NCI-H526 treated with DMSO at 0.1 percent for 48 hours (cell line): ENCODE measurements at places on chromosomes 12 and 14.

- DNase-seq, result no peak
Observed at GRCh38 chr12:110073049-110073831, 24.9 kb upstream of the C12orf76 start.

DNA sequence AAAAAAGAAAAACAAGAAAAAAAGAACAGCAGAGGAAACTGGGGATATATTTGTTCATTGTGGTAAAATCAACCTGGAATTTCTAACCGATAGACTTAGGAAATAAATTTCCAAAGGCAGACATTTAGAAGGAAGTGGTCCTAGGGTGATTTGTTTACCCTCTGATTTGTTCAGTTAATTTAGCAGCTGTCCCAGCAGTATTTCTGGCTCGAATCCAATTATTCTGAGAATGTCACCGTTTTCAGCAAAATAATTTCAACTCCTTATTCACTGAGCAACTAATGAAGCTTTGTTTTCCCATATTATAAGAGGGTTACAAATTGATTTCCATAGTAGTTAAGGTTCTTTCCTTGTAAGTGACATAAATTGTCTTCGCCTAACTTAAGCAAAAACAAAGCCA is 285.2 kb upstream of the SYT10 start:
- no peak for DNase-seq

GRCh38 chr12:82207556-82207955 is 150.6 kb downstream of the CCDC59 start:
- no peak for DNase-seq

DNA sequence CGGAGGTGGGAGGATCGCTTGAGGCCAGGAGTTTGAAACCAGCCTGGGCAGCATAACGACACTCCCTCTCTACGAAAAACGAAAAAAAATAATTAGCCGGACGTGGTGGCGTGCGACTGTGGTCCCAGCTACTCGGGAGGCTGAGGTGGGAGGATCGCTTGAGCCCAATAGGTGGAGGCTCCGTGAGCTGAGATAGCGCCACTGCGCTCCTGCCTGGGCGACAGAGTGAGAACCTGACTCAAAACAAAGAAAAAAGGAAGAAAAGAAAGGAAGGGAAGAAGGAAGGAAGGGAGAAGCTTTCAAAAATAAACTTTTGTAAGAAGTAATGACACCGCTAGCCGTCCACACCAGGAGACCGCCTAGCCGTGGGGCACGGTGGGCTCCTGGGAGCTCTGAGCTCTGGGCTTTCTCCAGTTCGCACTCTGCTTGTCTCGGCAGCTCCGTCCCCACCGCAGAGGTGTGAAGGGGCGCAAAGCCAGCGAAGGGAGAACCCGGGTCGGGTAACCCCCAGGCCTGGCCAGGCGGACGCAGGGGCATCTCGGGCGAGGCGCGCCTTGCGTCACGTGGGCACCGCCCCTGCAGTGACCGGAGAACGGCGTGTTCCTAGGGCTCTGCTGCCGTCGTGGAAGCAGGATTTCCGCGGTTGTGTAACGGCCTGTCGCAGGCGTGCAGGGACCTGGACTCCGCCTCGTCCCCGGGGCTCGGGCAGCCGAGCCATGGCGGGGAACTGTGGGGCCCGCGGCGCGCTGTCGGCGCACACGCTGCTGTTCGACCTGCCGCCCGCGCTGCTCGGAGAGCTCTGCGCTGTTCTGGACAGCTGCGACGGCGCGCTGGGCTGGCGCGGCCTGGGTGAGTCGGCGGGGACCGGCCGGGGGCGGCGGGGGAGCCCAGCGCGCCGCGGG is at the start of gene IRAK3:
Gene IRAK3 (plus strand): TSS at position 631 of the 902 bp plus-strand sequence. CDS start 86 bp downstream, at position 717.
- no peak for DNase-seq

GRCh38 chr12:133203344-133204263 is 22.3 kb downstream of the ZNF268 start:
- no peak for DNase-seq

- DNase-seq, result peak; percentile 28
Observed at GRCh38 chr12:27733052-27733656, 22.5 kb downstream of the MRPS35 start.

DNA sequence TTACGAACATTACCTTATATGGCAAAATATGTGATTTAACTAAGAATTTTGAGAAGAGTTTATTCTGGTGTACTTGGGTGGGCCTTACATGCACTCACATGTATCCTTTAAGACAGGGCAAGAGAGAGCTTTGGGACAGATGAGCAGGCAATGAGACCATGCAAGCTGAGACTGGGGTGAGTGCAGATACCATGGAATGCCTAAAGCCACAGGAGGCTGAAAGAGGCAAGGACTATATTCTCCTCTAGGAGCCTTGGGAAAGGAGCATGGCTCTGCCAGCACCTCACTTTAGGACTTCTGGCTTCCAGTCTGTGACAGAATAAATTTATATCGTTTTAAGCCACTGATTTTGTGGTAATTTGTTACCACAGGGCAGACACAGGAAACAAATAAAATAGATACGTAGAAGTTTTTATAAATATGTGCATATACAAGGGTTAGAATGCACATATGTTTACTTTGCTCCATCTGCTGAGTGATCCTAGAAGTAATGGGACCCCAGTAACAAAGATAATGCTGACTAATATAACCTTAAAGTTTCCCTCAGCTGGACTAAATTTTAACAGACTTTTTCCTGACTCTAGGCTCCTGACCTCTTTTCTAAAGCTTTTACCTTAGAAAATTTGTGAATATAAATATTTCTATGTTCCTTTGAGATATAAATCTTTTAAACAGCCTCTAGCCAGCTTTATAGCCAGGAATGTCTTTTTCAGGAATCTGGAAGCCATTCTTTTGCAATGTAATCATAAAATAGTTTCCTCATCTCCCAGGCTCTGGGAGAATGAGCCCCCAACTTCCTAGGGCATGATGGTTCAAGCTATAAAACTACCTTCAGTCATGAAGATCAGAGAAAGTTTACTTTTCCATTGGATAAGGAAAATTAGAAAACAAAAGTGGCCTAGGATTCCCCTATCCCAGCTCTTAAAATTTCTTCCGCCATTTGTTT is 216.8 kb downstream of the PPFIA2 start:
- DNase-seq, result no peak

DNA sequence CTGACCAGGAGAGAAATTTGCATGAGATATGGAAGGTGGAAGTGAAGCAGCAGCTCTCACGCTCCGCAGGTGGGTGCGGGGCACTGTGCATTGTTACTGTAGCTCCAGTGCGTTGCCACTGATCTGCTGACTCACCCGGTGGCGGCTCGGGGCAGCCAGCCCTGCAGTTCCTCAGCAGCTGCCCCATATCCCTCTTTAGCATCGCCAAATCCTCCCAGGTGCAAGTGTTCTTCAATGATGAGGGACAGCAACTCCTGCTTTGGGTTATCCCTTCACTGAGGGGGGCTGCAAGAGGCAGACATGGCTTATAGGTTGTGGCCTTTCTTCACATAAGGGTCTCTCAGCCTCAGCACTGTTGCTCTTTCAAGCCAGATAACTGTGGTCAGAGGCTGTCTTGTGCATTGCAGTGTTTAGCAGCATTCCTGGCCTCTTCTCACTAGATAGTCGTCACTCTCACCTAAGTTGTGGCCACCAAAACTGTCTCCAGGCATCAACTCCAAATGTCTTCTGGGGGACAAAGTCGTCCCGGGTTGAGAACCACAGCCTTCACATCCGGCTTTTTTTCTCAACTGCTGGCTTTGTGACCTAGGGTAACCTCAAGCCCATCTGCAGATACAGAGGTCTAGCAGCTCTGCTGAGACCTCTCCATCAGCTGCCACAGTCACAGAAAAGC is 180.8 kb downstream of the EFCAB11 start:
- peak; percentile 82 for DNase-seq

GRCh38 chr12:110339184-110339952 is 58.3 kb downstream of the ATP2A2 start:
- no peak for DNase-seq

DNA sequence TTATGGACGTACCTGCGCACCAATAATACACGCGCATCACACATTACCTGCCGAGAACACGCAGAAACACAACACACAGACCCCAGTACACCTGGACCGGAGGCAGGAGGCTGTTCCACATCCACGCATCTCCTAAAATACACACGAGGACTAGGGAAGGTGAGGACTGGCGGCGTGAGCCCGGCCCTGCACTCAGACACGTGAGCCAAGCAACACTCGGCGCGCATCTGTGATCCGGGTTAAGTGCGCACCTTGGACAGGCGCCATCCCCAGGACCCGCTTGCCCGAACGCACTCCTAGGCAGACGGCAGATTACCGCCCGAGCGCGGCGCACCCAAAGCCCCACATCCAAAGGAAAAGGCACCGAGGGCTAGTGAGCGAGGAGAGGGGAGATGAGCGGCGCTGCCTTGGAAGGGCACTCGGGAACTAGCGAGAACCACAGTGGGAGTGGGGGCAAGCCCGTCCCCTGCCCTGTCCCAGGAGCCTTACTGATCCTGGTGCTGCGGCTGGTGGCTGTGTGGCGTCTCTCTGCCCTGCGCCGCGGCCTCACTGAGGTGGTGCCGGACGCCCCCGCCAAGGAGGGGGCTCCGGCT is 417 bp downstream of the GLS2 start:
- DNase-seq, result peak; percentile 66

DNA sequence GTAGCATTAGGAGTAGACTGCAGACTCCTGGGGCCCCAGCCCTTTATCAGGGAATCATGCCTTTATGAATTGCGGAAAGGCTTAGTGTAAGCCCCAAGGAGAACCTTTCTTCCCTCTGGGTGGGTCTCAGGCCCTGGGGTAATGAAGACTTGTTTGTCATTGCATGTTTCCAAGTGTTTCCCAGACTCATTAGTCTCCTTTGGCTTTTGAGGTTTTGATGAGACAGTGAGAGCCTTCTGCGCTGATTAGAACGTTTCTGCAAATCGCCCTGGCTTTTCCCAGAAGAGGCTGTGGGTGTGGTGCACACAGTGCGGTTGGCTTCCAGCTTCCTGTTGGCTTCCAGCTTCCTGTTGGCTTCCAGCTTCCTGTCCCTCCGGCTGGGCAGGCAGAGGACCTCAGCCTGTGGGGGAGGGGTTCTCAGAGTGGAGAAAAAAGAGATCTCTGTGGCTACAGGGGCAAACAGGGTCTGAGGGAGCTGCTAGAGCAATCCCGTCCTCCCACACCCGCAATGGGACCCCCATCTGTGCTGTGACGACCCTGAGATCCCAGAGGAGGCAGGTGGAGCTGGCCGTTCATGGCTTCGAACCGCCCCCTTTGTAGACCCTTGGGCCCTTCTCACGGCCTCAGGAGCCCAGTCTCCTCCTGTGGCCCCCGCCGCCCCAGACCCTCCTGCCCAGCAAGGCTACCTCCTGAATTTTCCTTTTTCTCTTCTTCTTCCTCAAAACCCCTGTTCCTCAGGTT is 42.1 kb downstream of the GPR68 start:
- no peak for DNase-seq

GRCh38 chr14:101733211-101733610 is 28.3 kb upstream of the PPP2R5C start:
- DNase-seq, result no peak

- DNase-seq, result peak; percentile 10
Observed at GRCh38 chr14:74302152-74302628, 544 bp downstream of the ABCD4 start.

- no peak for DNase-seq
Observed at GRCh38 chr14:100294213-100294962, 11.9 kb downstream of the SLC25A29 start.

GRCh38 chr14:44778604-44779003 is 183.1 kb downstream of the KLHL28 start:
- no peak for DNase-seq

- DNase-seq, result no peak
Observed at GRCh38 chr12:4908684-4909409, 858 bp upstream of the KCNA1 start.

- no peak for DNase-seq
Observed at GRCh38 chr14:75811136-75811829, 150.2 kb downstream of the TTLL5 start.

- DNase-seq, result no peak
Observed at GRCh38 chr12:41514907-41515306, 326.8 kb downstream of the PDZRN4 start.

GRCh38 chr14:23021434-23021833 is 11.5 kb upstream of the C14orf93 start:
- DNase-seq, result no peak

DNA sequence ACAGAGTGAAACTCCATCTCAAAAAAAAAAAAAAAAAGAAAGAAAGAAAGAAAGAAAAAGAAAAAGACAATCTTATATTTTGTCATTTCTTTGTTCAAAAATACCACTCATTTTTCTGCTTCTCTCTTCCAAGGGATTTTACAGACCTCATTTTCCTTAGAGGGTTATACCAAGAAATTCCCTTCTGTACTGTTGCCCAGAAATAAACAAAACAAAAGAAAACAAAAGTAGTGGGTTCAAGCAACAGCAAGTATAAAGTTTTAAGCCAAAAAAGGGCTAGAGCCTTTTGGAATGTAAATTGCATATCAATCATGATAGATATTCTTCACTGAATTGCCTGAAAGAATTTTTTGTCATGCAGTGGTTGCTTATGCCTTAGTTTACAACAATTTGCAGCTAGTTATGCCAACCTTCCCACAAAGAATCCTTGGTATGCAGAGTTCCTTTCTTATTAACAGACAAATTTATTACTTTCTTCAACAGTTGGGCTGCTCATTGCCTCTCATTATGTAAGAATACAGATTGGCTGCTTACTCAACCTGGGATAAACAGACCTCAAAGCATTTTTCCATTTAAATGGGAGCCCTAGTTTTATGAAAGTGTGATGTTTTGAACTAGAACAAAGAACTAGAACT is 129.1 kb upstream of the PPFIA2 start:
- DNase-seq, result no peak

DNA sequence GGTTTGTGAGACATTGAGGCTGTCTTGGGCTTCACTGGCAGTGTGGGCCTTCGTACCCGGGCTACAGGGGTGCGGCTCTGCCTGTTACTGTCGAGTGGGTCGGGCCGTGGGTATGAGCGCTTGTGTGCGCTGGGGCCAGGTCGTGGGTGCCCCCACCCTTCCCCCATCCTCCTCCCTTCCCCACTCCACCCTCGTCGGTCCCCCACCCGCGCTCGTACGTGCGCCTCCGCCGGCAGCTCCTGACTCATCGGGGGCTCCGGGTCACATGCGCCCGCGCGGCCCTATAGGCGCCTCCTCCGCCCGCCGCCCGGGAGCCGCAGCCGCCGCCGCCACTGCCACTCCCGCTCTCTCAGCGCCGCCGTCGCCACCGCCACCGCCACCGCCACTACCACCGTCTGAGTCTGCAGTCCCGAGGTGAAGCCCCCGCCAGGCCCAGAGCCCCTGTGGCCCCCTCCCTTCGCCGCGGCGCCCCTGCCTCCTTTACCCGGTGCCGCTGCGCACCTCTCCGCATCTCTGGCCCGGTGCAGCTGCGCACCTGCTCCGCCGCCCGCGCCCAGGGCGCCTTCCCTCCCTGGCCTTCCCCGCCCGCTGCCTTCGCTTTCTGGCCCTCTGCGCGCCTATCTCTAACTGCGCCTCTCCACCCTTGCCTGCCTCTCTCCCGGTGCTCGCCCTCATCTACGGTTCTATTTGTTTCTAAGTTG is at the start of gene ENO2:
Gene ENO2 (plus strand): TSS at position 335 of the 701 bp plus-strand sequence. CDS start 1,253 bp downstream, outside the sequence.
- peak; percentile 52 for DNase-seq
